ENCODE measurements at places on chromosomes 16 and 17.

DNA sequence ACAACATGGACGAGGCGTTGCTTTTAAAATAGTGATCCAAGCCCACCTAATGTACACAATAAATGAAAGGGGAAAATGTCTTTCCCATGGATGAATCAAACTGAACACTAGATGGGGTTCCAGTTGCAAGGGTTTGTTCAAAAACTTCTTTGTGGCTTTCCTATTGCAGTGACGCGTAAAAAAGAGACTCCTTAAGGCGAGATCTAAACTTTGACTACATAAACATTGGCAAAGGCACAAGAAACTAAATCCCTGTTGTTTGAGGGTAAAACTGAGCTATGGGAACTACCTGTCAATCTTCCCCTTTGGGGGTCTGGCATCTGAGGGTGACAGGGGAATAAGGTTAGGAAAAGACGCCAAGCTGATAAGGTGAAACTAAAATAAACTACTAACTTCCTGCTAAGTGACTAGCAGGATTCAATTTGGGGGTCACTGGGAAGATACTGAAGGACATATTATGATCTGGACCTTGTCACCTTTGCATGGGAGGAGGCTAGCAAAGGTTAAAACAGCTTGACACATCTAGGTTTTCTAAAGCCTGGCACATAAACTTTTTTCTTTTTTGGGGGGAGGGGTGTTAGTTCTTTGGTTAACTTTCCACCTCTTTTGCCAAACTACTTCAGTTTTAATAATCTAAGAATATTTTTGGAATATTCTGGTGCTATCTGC is 4.7 kb downstream of the SALL1 start:
- H3K36me3 ChIP-seq: no peaks in the 10 kb centered on the region
- H3K27me3 ChIP-seq: peaks cover 39% of the 10 kb centered on the region
- no peak for DNase-seq
- no peak overlapping the region for H3K4me3 ChIP-seq
- H3K27ac ChIP-seq: no peak overlapping the region

DNA sequence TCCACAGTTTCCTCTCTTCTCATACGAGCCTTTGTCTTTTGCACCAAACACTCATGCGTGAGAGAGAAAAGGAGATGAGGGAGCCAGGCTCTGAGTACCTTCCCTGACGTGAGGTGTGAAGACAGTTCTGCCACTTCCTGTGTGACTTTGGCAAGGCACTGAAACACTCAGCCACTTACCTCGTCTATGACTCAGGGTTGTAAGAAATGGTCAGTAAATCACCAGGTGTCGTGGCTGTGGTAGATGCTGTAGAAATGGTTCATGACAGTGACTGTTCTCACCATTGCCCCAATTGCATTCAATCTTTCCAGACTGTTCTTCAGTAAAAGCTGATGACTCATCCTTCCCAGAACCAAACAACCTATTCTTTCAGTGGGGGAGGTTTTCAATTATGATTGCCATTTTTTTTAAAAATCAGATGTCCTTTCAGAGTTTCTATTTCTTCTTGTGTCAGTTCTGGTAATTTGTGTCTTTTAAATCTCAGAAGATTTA is 49.2 kb upstream of the CBFA2T3 start:
- peaks cover 8% of the 10 kb centered on the region for H3K4me1 ChIP-seq
- H3K27ac ChIP-seq: no peak overlapping the region
- DNase-seq: no peak
- H3K4me3 ChIP-seq: no peak overlapping the region
- peaks cover 12% of the 10 kb centered on the region for H3K27me3 ChIP-seq

DNA sequence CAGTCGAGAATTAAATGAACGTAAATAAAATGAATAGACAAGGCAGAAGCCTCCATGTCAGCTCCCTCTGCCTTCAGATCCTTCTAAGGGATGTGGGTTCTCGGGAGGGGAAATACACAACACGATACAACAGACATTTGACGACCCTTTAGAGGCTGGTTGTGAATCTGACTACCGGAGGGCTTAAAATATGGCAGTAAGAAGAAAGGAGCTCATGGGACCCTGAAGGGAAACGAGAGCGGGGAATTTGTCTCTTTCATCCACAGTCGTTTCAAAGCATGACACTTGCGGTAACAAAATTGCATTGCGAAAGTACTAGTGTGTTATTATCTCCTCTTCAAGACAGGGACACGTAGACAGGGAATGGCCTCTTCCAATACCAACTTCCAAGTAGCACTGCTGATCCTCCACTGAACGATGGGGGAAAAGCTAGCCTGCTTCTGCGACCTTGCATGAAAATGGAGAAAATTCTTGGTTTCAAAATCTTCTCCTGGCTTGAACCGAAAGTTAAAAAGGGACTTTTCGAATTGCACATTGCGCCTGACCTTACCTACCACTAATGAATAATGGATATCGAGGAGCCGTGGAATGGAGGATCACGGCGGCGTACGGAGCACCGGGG is 1.2 kb upstream of the TNRC6C start:
- H3K27me3 ChIP-seq: peaks cover 21% of the 10 kb centered on the region
- peaks cover 35% of the 10 kb centered on the region for H3K4me1 ChIP-seq
- H3K27ac ChIP-seq: peak overlapping the region; percentile 96
- peak overlapping the region; percentile 89 for H3K4me3 ChIP-seq

DNA sequence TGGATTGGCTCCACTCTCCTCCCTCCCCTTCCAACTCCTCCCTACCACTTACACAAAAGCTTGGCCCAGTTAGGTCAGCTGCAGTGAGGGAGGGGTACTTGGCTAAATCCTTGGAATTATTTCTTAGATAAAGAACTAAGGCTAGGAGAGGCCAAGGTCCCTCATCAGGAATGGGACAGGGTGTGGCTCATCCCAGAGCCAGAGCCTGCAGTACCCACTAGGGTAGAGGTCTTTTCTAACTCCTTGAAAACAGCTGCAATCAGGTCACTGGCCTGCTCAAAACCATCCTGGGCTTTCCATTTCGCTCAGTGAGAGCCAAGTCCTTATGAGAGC is 1.9 kb upstream of the SLC46A1 start:
- no peak for DNase-seq
- H3K4me1 ChIP-seq: peaks cover 8% of the 10 kb centered on the region
- H3K36me3 ChIP-seq: no peaks in the 10 kb centered on the region
- H3K27ac ChIP-seq: no peak overlapping the region
- H3K4me3 ChIP-seq: no peak overlapping the region

DNA sequence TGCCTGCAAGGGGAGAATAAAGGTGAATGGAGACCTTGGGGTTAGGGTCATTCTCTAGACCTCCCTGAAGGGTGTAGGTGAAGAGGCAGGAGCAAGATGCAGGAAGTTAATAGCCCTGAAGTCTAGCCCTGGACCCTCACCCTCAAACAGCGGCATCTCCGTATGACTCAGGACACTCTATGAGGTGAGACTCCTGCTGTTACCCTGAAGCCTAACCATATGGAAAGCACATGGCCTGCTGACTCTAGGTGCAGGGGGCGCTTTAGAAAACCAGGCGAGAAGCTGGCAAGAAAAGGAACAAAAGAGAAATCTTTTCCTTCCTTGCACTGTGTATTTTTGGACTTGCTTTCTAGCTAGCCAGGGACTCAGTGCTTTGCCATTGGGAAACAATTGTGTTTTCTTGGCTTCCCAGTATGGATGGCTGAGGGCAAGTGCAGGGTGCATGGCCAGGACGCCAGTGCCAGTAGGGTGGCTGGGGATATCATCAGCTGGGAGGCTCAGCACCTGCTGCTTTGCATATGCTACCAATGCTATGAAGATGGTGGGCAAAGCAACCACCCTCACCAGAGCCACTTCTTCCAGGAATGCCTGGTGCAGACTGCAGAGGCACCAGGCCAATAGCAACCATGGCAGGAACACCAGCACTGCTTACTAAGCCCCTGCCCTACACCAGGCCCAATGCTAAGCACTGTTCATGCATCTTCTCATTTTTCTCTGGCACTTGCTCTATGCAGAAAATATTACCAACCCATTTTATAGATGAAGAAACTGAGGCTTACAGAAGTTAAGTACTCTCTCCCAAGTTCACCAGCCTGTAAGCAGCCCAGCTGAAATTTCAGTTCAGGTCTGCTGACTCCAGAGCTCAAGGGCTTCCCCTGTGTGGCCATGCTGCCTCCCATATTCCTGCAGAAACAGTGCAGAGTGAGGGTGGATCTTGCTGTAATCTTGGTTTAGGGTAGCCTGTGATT is 425.1 kb downstream of the SLC39A11 start:
- peaks cover 3% of the 10 kb centered on the region for H3K36me3 ChIP-seq
- peaks cover 6% of the 10 kb centered on the region for H3K4me1 ChIP-seq
- no peak overlapping the region for H3K27ac ChIP-seq
- no peak for DNase-seq
- H3K27me3 ChIP-seq: no peaks in the 10 kb centered on the region

GRCh38 chr17:28997806-28998205 is 8.0 kb downstream of the SEZ6 start:
- no peaks in the 10 kb centered on the region for H3K4me1 ChIP-seq
- no peak overlapping the region for H3K27ac ChIP-seq
- no peaks in the 10 kb centered on the region for H3K36me3 ChIP-seq
- DNase-seq: no peak
- no peak overlapping the region for H3K4me3 ChIP-seq

- H3K4me1 ChIP-seq: no peaks in the 10 kb centered on the region
- DNase-seq: no peak
- H3K27ac ChIP-seq: no peak overlapping the region
- H3K36me3 ChIP-seq: peaks cover 23% of the 10 kb centered on the region
- no peak overlapping the region for H3K4me3 ChIP-seq
- H3K27me3 ChIP-seq: no peaks in the 10 kb centered on the region
Observed at GRCh38 chr17:14098246-14098645, 28.9 kb downstream of the COX10 start.

- no peak for DNase-seq
- no peaks in the 10 kb centered on the region for H3K4me1 ChIP-seq
- no peaks in the 10 kb centered on the region for H3K27me3 ChIP-seq
- H3K27ac ChIP-seq: no peak overlapping the region
- peaks cover 33% of the 10 kb centered on the region for H3K36me3 ChIP-seq
- H3K4me3 ChIP-seq: no peak overlapping the region
Observed at GRCh38 chr17:48149787-48150463, 42.4 kb downstream of the SNX11 start.

- no peak for DNase-seq
- no peaks in the 10 kb centered on the region for H3K4me1 ChIP-seq
- H3K27ac ChIP-seq: no peak overlapping the region
- no peaks in the 10 kb centered on the region for H3K36me3 ChIP-seq
- H3K27me3 ChIP-seq: no peaks in the 10 kb centered on the region
Observed at GRCh38 chr17:56064506-56064905, 88.8 kb upstream of the ANKFN1 start.

DNA sequence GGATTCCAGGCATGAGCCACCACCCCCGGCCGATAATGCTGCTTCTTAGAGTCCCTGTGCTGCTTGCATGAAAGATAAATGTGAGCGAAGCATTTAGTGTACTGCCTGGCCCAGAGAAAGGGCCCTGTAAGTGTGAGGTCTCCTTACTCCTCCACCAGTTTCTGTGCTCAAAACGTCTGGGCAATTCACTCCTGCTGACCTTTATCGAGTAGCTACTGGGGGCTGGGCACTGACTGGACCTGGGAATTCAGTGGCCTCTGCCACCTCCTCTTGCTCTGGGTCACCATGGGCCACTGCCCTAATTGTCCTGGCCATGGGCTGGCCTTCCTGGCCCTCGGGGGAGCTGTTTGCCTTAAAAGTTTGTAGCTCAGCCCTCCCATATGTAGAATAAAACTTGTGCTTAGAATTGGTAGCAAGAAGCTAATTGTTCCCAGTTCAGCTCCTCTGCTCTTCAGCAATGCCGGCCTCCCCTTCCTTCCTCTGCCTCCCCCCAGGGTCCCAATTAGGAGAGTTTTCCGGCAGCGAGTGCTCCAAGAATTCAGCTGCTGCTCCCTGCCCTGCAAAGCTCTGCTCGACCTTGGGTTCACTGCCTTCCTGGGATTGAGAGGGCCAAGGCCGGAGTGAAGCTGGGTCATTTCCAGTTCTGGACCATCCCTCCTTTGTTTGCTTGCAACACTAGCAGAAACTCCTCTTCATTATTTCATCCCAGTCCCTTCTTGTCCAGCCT is 98.9 kb upstream of the CDC42EP4 start:
- peaks cover 50% of the 10 kb centered on the region for H3K36me3 ChIP-seq
- no peak overlapping the region for H3K4me3 ChIP-seq
- H3K27ac ChIP-seq: no peak overlapping the region
- H3K4me1 ChIP-seq: no peaks in the 10 kb centered on the region
- DNase-seq: no peak

GRCh38 chr17:57455063-57455914 is 199.0 kb downstream of the MSI2 start:
- no peaks in the 10 kb centered on the region for H3K27me3 ChIP-seq
- H3K4me3 ChIP-seq: peak overlapping the region; percentile 61
- peak overlapping the region; percentile 69 for H3K27ac ChIP-seq
- H3K36me3 ChIP-seq: peaks cover 12% of the 10 kb centered on the region
- peaks cover 53% of the 10 kb centered on the region for H3K4me1 ChIP-seq
- no peak for DNase-seq

- no peaks in the 10 kb centered on the region for H3K36me3 ChIP-seq
- no peak overlapping the region for H3K4me3 ChIP-seq
- no peaks in the 10 kb centered on the region for H3K4me1 ChIP-seq
- no peak overlapping the region for H3K27ac ChIP-seq
- H3K27me3 ChIP-seq: no peaks in the 10 kb centered on the region
- no peak for DNase-seq
Observed at GRCh38 chr17:54937018-54937417, 31.4 kb downstream of the COX11 start.

DNA sequence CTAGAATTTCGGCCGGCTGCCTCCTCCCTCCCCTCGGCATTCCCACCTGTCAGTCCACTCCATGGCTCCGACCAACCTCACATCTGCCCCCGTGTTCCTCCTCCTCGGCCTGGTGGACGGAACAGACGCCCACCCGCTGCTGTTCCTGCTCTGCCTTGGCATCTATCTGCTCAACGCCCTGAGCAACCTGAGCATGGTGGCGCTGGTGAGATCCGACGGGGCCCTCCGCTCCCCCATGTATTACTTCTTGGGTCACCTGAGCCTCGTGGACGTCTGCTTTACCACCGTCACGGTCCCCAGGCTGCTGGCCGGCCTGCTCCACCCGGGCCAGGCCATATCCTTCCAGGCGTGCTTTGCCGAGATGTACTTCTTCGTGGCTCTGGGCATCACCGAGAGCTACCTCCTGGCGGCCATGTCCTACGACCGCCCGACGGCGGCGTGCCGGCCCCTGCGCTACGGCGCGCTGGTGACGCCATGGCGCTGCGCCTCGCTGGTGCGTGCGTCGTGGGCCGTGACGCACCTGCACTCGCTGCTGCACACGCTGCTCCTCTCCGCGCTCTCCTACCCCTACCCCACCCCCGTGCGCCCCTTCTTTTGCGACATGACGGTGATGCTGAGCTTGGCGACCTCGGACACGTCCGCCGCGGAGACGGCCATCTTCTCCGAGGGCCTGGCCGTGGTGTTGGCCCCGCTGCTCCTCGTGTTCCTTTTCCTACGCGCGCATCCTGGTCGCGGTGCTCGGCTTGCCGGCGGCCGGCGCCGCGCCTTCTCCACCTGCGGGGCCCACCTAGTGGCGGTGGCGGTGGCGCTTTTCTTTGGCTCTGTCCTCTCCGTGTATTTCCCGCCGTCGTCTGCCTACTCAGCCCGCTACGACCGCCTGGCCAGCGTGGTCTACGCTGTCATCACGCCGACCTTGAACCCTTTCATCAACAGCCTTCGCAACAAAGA is at the start of gene OR3A2:
Gene OR3A2, minus strand, starts transcription at position 440 of the 948 bp plus-strand sequence.
- H3K27ac ChIP-seq: no peak within 1 kb of the TSS
- H3K4me1 ChIP-seq: no peaks in the 10 kb centered on the region
- peaks cover 34% of the 10 kb centered on the region for H3K27me3 ChIP-seq
- H3K4me3 ChIP-seq: peak within 1 kb of the TSS; percentile 59
